ENCODE measurements at places on chromosomes 3 and 15. TPM values are rescaled to one million over a fixed set of nuclear protein-coding genes. Genes with fewer than 3 reads are reported as not detected.

The HRG gene
- not detected for total RNA-seq

The CCR3 gene
- not detected for total RNA-seq

The RETNLB gene
- not detected for total RNA-seq

The SERINC4 gene
- total RNA-seq = 0.39 TPM

The CCDC39 gene
- total RNA-seq = not detected

The P2RY14 gene
- 9.4 TPM for total RNA-seq

The ACAN gene
- not detected for total RNA-seq

The KLF15 gene
- total RNA-seq = 0.08 TPM

The TM4SF4 gene
- total RNA-seq = not detected

The HYKK gene
- total RNA-seq = 1.4 TPM

The HESX1 gene
- total RNA-seq = 0.32 TPM

The HYAL1 gene
- total RNA-seq = 0.36 TPM

The ISG20 gene
- total RNA-seq = 31.2 TPM

The IMPG2 gene
- total RNA-seq = 0.05 TPM

The SLC12A1 gene
- not detected for total RNA-seq

The LRRFIP2 gene
- total RNA-seq = 28.6 TPM

The GHSR gene
- not detected for total RNA-seq

The GLDN gene
- total RNA-seq = not detected

The CAND2 gene
- total RNA-seq = 0.29 TPM

The ATP13A4 gene
- 0.31 TPM for total RNA-seq

The SLC35G2 gene
- 3.0 TPM for total RNA-seq

The SMCO1 gene
- total RNA-seq = not detected

The CPNE9 gene
- total RNA-seq = 0.93 TPM

All from activated T-helper 1 cell treated with anti-CD3 and anti-CD28 coated beads, Interleukin-12 subunit alpha, Interleukin-12 subunit beta, Interleukin-2, Interleukin-4 antibody, amounts not matched to agents 30 ng/mL and 10 ng/mL and 1 ng/mL, durations not matched to agents 14 hours and 24 hours and 36 hours (primary cell).